Bronchial smooth muscle cell (primary cell): ENCODE measurements at places on chromosomes 6 and 20. TPM values are rescaled to one million over a fixed set of nuclear protein-coding genes. Genes with fewer than 3 reads are reported as not detected.

Gene ABHD12
- total RNA-seq: 45.1 and 46.3 TPM in 2 replicates

Gene MAS1
- not detected in 2 replicates for total RNA-seq

Gene SYNCRIP
- 27.2 and 35.6 TPM in 2 replicates for total RNA-seq

Gene SEC23B
- total RNA-seq: 33.1 and 35.7 TPM in 2 replicates

Gene TINAG
- total RNA-seq: not detected in 2 replicates

Gene PRL
- not detected in 2 replicates for total RNA-seq

Gene COL10A1
- 0.16 TPM in 1 of 2 replicates, not detected in the other for total RNA-seq

Gene KAT14
- 17.0 and 20.4 TPM in 2 replicates for total RNA-seq

Gene CCM2L
- not detected in 2 replicates for total RNA-seq

Gene ADAM33
- 47.8 and 68.8 TPM in 2 replicates for total RNA-seq

Gene SLC22A16
- total RNA-seq: not detected in 2 replicates

Gene CDH26
- total RNA-seq: 0.16 and 0.34 TPM in 2 replicates

Gene APOM
- total RNA-seq: 1.6 and 1.8 TPM in 2 replicates

Gene SMLR1
- not detected in 2 replicates for total RNA-seq

Gene ZNF184
- total RNA-seq: 6.9 and 9.6 TPM in 2 replicates

Gene PTCHD4
- total RNA-seq: 1.3 and 2.3 TPM in 2 replicates

Gene BACH2
- 0.32 and 0.52 TPM in 2 replicates for total RNA-seq

Gene HDGFL1
- total RNA-seq: not detected in 2 replicates

Gene NRSN1
- total RNA-seq: under 0.01 TPM in 1 of 2 replicates, not detected in the other

Gene CAPN11
- total RNA-seq: under 0.01 TPM in 1 of 2 replicates, not detected in the other

Gene IL17A
- total RNA-seq: not detected in 2 replicates

Gene GTSF1L
- total RNA-seq: not detected in 2 replicates

Gene GPR63
- total RNA-seq: 0.16 and 0.34 TPM in 2 replicates

Gene BTNL2
- total RNA-seq: not detected in 2 replicates

Gene KIF25
- total RNA-seq: not detected in 2 replicates

Gene PAX1
- not detected in 2 replicates for total RNA-seq

Gene C20orf204
- 0.47 and 0.60 TPM in 2 replicates for total RNA-seq

Gene KIAA1755
- 3.3 and 4.1 TPM in 2 replicates for total RNA-seq

Gene KCNK15
- 0.09 and 0.47 TPM in 2 replicates for total RNA-seq

Gene SLC17A4
- total RNA-seq: not detected in 2 replicates

Gene CCN6
- not detected in 2 replicates for total RNA-seq

Gene BPIFA1
- not detected in 2 replicates for total RNA-seq

Gene MYB
- under 0.01 and 0.17 TPM in 2 replicates for total RNA-seq

Gene PPP1R11
- total RNA-seq: 9.5 and 12.3 TPM in 2 replicates

Gene FLOT1
- 95.8 and 103 TPM in 2 replicates for total RNA-seq

Gene HLA-DOA
- total RNA-seq: under 0.01 TPM in 1 of 2 replicates, not detected in the other

Gene CEP162
- total RNA-seq: 4.7 and 6.4 TPM in 2 replicates

Gene DEFB129
- total RNA-seq: not detected in 2 replicates

Gene HIVEP2
- 3.9 and 5.8 TPM in 2 replicates for total RNA-seq

Gene SCUBE3
- total RNA-seq: 2.4 and 2.8 TPM in 2 replicates

Gene CDSN
- not detected in 2 replicates for total RNA-seq
